ENCODE measurements at places on chromosomes 5 and 9. TPM values are rescaled to one million over a fixed set of nuclear protein-coding genes. Genes with fewer than 3 reads are reported as not detected.

DNA sequence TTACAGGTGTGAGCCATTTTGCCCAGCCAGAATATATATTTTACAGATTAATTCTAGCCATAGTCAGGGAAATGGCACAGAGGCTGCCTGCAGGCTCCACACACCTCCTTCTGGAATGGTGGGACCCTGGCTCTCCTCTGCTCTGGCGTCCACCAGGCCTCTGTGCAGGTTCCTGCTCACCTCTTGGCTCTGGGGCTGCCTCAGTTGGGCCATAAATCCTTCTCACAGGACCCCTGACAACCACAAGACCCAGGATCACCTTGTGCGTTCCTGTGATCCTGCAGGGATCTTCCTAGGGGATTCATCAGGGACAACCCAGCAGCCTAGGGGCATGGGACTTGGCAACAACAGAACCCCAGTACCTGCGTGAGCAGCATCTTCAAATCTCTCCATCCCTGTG, 93.0 kb upstream of the FSTL4 start:
- DNase-seq = no peak

DNA sequence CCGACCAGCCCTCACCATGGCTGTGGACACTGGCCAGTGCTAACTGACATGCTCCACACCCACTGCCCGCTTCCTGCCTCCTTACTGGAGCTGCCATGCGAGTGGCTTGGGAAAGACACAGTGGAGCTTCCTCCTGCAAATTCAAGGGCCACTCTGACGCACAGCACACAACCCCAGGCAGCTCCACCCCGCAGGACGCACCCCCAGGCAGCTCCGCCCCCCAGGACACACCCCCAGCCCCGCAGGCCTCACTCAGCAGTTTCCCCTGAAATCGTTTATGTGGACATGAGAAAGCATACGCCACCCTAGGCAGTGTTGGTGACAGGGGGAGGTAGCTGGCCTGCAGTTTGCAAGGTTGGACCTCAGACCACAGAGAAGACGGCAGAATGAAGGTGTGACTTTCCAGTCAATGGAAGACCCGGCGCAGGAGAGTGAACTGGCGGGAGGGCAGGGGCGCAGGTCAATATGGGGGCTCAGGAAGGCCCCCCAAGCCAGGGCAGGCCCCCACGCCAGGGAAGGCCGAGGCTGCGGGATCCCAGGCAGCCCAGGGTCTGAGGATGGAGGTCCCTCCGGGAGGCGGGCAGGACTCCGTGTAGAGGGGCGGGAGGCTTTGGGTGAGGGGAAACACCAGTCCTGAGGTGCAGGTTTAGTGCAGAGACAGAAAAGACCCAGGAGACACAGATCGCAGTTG, 21.6 kb downstream of the LPCAT1 start:
- no peak for DNase-seq

GRCh38 chr5:34410411-34411139, 245.6 kb upstream of the RAI14 start:
- no peak for DNase-seq

- no peak for DNase-seq
Measured at GRCh38 chr5:149724130-149724840, 5.8 kb upstream of the PPARGC1B start.

DNA sequence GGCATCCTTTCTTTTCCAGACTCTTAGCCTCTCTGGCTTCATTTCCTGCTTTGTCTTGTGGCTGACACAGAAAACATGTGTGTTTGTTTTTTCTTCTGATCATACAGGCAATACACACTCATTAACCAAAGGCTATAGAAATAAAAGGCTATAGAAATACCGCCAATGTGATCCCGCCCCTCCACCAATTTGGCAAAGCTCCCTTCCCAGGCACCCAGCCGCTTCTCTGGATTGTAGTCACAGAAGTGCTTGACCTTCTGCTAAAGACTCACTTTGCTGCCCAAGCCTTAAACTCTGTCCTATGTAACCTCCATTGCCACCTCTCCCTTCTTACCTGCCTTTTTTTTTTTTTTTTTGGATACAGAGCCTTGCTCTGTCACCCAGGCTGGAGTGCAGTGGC, 5.3 kb downstream of the TXNDC15 start:
- no peak for DNase-seq

GRCh38 chr9:137375321-137376058, 47.5 kb downstream of the EXD3 start:
- DNase-seq = no peak

DNA sequence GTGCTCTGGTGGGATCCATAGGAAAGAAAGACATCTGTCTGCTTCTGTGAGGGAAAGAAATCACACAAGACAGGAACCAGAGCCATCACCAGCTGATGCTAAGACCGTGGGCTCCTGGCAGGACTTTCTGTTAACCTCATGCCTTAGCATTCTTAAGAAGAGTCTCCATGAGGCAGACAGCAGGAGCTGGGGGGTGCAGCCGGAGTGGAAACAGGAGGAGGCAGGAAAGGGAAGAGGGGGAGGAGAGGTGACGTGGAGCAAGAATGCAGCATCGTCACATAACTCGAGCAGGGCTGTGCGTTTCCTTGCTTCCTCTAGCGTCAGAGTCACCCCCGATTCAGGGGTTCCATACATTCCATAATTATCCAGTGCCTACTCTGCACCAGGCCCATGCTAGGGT, 53.6 kb downstream of the ERGIC1 start:
- peak; percentile 83 for DNase-seq

- no peak for DNase-seq
Measured at GRCh38 chr5:175548626-175549311, 70.4 kb downstream of the SFXN1 start.

DNA sequence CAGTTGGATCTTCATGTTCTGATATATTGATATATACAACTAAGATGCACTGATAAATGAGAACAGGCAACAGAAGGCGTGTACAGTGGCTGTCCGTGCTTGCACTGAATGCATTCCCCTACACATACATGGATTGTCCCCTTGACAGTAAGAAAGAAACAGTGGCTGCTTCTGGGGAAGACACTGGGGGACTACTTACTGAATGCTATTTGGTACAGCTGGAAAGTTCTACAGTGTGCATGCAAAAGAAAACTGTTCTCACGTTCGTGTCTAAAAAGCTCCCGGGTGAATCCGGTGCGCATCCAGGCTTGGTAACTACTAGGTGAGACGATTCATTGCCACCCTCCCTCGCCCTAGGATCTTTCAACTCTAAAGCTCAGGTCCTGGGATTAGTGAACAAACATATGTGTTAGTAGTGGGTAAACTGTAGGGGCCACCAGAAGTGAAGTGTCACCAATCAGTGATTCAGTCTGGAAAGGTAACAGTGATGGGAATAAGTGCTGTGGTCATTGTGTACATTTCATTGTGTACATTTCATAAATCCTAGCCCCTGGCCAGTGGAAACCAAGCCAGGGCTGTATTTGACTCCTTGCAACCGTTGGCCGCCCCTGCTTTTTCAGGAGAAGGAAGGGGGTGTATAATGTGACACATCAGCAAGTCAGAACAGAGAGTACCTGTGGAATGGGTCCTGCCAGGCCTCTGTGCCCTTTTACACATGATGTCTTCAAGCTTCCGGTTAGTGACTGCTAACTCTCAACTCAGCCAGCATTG, 46.3 kb upstream of the BOD1 start:
- DNase-seq = no peak

GRCh38 chr9:83271665-83272071, 208.7 kb upstream of the RASEF start:
- peak; percentile 39 for DNase-seq

GRCh38 chr5:56160723-56161438, 72.2 kb downstream of the ANKRD55 start:
- no peak for DNase-seq

DNA sequence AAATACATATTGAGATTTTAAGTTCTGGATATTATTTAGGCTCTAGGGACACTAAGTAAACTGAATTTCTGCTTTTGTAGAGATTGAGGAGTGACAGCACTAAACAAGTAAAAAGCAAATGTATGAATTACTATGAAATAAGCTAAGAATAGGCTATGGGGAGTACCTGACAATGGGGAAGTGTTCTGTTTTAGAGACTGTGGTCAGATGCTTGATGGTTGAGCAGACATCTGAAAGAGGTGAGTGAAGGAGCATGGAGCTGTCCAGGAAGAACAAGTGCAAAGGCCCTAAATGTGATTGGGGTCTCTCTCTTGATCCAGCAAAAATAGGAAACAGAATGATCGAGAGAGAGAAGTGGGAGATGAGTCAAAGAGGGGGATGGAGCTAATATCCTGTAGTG, 111.7 kb downstream of the JAKMIP2 start:
- DNase-seq = no peak

GRCh38 chr9:15305470-15305869, 1.5 kb downstream of the TTC39B start:
- DNase-seq = no peak

The FBN2 gene
- polyA plus RNA-seq = 0.11 TPM

The CDC20B gene
- polyA plus RNA-seq = 0.88 TPM

The SIT1 gene
- polyA plus RNA-seq = 0.32 TPM

The KIAA0825 gene
- 0.80 TPM for polyA plus RNA-seq

The OBP2B gene
- polyA plus RNA-seq = not detected

The PSAT1 gene
- polyA plus RNA-seq = 141 TPM

The TMEM252 gene
- 3.4 TPM for polyA plus RNA-seq

Data from kidney (tissue), 22 donors.